ENCODE measurements at places on chromosomes 3 and 15.
A peak's percentile ranks its signal among the peaks of the same experiment; 100 is the strongest.

DNA sequence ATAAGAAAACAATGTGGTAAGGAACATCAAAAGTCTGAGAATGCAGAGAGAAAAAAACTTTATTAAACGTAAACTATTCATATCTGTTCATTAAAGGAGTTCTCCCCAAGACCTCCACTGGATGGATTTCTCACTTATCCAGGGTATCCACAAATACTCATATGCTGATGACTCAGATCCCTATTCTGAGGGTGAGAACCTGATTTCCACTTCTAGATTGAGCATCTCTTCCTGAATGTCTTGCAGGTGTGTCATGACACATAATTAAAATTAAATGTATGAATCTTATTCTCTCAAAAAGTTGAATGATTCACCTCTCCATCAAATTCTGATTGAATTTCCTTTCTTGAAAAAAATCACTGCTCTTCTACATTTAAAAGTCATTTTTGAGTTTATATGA is 199.9 kb downstream of the MFSD1 start:
- no peak for DNase-seq

GRCh38 chr15:94740469-94740868 is 509.1 kb downstream of the MCTP2 start:
- no peak for DNase-seq

DNA sequence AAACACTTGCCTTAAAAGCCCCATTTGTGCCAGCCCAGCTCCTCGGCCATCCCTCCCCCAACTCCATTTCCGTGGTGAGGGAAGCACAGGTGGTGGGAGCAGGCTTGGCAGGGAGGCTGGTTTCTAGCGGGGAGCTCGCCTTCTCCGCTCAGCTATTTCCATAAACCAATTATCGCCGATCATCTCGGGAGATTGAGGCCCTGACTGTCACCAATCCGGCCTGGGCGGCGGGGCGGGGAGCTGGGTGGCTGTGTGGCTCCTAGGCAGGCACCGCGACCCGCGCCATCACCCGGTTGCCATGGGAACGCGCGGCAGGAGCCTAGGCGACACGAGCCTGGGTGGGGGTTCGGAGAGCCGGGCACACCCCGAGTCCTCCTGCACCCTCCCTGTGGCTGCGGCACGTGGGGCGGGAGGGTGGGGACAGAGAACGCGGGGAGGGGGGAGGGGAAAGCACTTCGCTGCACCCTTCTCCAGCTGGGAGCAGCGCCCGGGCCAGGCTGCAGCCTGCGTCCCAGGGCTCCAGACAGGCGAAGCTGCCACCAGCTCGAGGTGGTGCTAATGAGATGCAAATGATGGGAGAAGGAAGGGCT is 9.3 kb downstream of the CCDC33 start:
- no peak for DNase-seq

DNA sequence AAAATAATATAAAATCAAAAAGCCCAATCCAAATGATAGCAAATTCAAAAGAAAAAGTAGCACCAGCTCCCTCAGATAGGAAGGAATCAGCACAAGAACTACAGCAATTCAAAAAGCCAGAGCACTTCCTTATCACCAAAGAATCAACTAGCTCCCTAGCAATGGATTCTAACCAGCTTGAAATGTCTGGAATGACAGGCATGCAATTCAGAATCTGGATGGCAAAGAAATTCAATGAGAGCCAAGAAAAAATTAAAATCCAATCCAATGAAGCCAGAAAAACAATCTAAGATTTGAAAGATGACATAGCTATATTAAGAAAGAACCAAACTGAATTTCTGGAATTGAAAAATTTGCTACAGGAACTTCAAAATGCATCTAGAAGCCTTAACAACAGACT is 1334.4 kb upstream of the ALCAM start:
- peak; percentile 55 for DNase-seq

DNA sequence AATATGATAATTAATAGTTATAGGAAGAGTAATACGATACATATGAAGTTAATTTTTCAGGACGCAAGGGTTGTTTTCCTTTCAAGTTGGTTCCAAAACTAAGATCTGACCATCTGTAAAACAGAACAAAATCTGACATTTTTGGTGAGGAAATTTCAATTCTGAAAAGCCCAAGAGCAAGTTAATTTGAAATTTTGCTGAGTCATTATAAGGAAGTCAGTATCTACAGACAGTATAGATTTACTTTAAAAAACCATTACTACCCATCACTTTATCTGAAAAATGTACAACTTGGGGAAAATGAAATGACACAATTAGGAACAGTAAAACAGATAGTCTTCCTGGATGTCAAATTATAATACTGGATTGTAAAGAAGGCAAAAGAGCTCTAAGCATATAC is 12.5 kb downstream of the INTS14 start:
- no peak for DNase-seq
